ENCODE measurements at places on chromosomes 5 and 9.

DNA sequence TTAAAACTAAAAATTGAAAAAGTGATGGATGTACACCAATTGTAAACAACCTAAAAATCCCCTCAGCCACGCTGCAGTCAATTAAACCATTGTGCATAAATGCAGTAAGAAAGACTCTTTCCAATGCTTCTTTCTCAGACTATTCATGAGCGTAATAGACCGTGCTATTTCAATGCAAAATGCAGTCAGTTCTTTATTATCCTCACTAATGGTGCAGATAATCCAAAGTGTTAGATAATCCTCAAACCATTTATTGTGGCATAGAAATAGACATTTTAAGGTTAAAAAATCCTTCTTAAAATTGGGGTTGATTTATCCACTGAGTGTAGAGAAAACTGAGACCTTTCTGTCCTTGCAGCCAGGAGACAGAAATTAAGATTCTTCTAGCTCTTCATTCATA is 1862.8 kb downstream of the EFNA5 start:
- DNase-seq = no peak

DNA sequence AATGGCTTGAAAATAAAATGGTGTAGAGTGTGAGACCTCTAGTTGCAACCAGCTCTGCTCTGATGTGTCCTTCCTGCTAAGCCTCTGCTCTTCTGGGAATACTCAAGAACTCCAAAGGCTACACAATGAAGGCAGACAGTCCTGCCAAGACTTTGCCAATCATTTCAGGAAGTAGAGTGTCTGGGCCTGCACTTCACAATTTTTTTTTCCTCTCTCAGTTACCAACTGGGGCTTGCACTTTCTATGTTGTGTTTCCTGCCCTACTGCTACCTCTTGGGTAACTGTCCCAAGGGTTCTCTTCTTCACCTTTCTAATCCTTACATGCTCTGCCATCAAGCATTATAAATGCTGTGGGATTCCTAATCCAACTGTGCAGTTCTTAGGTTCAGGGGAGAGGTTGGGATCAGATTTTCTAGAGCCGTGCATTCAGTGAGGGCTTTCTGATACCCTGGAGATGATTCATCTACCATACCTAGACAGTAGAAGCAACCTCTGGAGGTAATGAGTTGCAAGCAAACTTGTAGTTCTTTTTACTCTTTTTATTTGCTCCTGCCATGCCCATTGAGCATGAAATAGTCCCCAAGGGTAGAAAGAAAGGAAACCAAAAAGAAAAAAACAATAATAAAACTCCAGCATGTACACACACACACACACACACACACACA is 365.9 kb downstream of the MLLT3 start:
- DNase-seq = no peak

GRCh38 chr9:126377536-126377935 is 50.9 kb downstream of the MVB12B start:
- DNase-seq = no peak

DNA sequence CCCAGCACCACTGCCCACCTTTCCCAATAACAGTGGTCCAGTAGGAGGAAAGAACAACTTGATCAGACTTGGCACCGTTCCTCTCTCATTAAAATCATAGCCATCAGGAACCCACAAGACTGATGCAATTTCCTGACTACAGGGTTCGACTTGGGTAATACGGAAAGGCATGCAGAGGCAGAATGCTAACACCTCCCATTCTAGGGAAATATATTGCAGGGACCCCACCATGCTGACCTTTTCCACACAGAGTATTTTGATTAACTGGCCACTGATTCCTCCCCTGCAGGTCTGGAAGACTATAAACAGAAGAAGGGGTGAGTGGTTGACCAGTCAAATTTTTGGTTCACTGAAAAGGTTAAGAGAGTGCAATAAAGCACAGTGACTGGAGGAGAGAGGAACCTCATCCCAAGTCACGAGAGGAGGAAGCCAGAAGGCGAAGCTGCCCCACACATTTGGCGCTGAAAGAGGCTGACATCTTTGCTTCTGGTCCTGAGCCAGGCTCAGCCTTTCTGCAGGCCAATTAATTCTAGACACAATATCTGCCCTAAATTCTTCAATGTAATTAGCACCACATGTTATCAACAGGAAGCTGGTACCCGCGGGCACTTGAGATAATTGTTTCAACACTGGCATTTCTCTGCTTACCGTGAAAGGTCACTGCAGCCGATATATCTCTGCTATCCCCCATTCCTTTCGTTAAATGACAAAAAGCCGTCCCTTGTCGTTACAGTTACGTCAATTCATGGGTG is 64.7 kb upstream of the SPOCK1 start:
- peak; percentile 46 for DNase-seq

DNA sequence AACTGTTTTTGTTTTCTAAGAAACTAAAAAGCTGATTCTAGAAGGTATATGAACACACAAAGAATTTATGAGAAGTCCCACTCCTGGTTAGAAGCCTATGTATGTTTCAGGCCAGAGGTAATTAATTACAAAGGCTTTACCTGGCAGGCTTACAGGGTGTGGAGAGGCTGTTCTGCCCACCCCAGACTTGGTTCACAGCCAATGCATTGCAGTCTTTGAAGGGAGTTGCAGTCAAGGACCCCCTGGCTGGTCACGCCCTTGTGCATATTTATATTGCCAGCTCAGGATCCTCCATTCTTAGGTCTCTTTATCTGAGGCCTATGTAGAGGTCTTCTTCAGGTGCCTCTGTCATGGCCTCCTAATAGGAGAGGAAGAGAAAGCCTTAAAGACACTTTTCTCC is 13.6 kb upstream of the PRSS3 start:
- DNase-seq = peak; percentile 39

DNA sequence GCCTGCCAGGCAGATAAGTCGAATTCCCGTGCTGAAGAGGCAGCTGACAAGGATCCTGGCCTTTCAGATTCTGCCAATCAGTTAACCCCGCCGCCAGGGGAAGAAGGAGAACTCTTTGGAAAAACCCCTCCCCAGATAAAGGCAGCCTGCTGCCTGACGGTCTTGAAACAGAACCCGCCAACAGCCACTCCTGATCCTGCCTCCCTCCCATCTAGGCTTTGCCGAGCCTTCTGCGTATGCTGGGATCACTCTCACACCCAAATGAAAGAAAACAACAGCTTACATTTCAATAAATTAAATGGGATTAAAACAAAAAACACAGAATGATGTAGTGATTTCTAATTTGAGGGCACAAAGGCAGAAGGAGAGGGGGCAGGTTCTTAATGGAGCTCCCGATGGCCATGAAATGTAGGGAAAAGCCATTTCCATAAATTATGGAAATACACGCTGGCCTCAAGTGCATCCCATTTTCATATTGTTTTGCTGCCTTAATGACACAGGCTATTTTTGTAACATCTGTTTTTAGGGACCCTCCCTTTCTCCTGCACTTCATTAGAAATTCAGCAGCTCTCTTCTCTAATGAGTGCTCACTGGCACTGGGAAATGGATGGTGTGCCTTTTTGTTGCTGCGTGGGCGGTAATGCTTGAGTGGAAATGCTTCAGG is 319.1 kb downstream of the MED10 start:
- no peak for DNase-seq

DNA sequence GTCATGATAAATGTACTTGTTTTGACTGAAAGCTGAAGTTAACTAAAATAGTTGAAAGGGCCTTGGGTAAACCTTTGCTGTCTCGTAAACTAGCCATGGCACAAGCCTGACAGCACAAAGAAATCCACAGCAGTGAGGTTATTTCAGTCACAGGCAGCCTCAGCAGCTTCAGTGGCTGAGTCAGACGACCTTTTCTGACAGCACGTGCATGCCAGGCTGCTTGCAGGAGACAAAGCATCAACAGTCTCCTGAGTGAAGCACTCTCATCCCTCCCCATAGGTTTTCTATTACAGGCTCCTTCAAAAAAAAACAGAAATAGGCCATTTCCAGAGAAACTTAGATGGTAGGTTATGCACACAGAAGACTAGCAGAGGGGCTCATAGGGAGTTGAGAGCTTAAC is 34.6 kb downstream of the OXCT1 start:
- DNase-seq = no peak

- no peak for DNase-seq
Measured at GRCh38 chr5:139995929-139996328, 47.2 kb downstream of the NRG2 start.

GRCh38 chr9:5633243-5633642 is 4.3 kb downstream of the RIC1 start:
- DNase-seq = no peak
